ENCODE measurements at places on chromosomes 11 and 22. TPM values are rescaled to one million over a fixed set of nuclear protein-coding genes. Genes with fewer than 3 reads are reported as not detected.
A peak's percentile ranks its signal among the peaks of the same experiment; 100 is the strongest.

DNA sequence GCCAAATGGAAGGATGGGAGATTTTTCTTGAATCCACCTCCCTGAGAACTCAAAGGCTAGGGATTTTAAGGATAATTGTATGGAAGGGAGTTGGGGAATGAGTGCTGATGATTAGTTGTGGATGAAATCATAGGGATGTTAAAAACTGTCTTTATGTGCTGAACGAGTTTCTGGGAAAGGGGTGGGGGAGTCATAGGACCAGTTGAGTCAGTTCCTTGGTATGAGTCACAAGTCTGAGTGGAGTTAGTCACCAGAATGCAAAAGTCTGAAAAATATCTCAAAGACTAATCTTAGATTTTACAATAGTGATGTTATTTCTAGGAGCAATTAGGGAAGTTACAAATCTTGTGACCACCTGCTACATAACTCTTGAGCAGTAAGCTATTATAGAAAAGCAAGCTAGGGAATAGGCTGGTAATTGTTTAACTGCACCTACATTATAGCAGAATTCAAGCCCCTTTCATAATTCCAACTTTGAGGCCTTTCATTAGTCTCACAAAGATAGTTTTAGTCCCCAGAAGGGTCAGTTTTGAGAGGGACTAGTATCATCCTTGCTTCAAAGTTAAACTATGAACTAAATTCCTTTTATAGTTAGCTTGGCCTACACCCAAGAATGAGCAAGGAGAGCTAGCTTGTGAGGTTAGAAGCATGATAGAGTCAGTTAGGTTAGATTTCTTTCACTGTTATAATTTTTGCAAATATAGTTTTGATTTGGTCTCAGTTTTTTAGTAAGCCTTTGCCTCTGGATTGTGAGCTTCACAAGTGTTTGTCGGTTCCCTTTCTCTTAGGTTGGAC, 668.0 kb downstream of the ETS1 start:
- no peaks in the 10 kb centered on the region for H3K36me3 ChIP-seq
- no peak overlapping the region for H3K27ac ChIP-seq
- H3K4me1 ChIP-seq = no peaks in the 10 kb centered on the region
- DNase-seq = no peak
- H3K27me3 ChIP-seq = peaks cover 8% of the 10 kb centered on the region
- no peak overlapping the region for H3K4me3 ChIP-seq

RIC8A gene
- 67.3 TPM for polyA plus RNA-seq

DNA sequence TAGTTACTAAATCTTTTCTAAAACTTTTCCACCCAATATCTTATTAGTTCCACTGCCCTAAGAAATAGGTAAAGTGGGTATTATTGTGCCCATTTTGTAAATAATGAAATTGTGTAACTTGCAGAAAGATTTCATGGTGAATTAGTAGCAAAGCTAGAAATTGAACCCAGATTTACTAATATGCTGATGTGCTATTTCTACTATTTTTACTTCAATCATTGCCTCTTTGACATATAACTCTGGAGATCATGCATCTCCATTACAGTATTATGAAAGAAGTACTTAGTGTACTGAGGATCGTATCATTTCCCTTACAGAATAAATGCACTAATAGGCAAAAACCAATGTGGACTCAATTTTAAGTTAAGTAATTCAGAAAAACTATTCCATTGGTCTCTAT, 119.0 kb downstream of the CSTPP1 start:
- H3K4me3 ChIP-seq = no peak overlapping the region
- no peak for DNase-seq
- H3K36me3 ChIP-seq = peaks cover 28% of the 10 kb centered on the region
- H3K4me1 ChIP-seq = peaks cover 4% of the 10 kb centered on the region

DNA sequence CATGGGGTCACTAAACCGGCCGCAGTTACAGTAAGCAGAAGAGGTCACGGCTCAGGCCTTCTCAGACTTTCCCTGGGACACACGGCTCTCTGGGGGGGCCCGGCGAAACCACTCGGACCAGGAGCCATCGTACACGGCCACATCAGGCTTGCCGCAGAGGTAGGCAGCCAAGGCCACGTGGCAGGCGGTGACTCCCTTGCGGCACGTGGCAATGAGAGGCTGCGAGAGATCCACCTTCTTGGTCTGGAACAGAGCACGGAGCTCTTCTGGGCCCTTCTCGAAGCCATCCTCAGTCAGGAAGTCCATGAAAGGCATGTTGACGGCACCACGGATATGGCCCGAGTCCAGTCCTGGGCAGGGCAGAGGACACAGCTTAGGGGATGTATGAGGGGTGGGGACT, 8.3 kb downstream of the TST start:
- H3K36me3 ChIP-seq = no peaks in the 10 kb centered on the region
- no peak overlapping the region for H3K4me3 ChIP-seq
- no peak for DNase-seq

DNA sequence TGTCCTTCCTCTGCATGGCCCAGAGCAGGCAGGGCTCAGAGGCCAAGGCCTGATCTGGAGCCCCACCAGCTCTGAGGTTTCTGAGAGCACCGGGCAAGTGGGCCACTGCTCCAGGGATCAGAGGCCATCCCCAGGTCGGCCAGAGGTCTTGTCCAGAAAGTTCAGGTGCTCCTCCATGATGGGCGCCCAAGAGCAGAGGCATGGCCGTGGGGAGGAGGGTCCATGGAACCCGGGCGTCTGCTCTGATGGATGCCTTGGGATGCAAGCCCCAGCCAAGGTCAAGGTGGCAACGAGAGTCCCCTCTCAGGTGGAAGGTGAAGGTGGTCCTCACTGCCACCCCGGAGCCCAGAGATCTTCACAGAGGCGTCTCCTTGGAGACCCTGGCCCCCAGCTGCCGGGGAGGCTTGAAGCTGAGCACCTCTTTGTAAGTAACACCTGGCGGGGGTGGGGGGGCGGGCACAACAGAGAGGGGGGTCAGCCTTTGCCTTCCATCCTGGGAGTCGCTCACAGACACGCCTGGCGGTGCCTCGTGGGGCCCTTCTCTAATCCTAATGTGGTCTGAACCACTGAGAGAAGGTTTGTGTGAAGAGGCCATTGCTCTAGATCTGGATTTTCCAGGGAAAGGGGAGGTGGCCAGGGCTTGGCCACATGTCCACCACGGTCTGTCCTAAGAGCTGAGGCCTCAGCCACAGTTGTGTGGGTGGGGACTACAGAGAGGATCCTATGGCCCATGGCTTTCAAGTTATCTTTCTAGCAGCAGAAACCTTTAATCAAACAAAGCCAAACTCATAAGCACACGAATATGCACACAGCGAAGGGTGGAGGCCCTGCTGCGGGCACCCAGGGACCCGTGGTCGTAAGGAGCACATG, 2.2 kb upstream of the HDAC10 start:
- no peak overlapping the region for H3K27ac ChIP-seq
- no peak overlapping the region for H3K4me3 ChIP-seq
- H3K36me3 ChIP-seq = no peaks in the 10 kb centered on the region
- DNase-seq = no peak

DNA sequence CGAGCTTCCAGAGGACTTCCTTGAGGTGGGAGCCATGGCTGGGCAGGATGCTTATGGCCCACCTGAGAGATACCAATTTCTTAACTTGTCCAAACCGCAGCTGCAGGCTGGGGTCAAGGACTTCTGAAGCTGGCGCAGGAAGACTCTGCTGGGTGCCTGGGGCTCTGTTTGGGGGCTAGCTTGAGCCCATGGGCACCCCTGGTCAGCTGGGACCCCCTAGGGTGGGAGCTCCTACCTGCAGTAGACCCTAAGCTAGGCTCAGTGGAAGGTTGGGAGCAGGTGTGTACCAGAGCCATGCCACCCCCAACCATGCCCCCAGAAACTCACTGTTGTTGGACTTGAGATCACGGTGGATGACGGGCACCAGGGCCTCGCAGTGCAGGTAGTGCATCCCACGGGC, 1.3 kb downstream of the MAP3K11 start:
- peak overlapping the region; percentile 96 for H3K4me3 ChIP-seq
- no peaks in the 10 kb centered on the region for H3K27me3 ChIP-seq
- DNase-seq = no peak
- no peaks in the 10 kb centered on the region for H3K36me3 ChIP-seq

- no peak within 1 kb of the TSS for H3K27ac ChIP-seq
- H3K4me1 ChIP-seq = peaks cover 10% of the 10 kb centered on the region
- H3K4me3 ChIP-seq = no peak within 1 kb of the TSS
- no peak for DNase-seq
Observed at GRCh38 chr11:60756307-60757032, at the start of gene MS4A15. Gene MS4A15 (plus strand): TSS chr11:60756867. CDS start chr11:60763734, 6,867 bp downstream.

All from naive B cell (primary cell).